ENCODE measurements at places on chromosomes 7 and 10. TPM values are rescaled to one million over a fixed set of nuclear protein-coding genes. Genes with fewer than 3 reads are reported as not detected.

RP9 gene
- 7.6 TPM for total RNA-seq

GRCh38 chr7:18082169-18082568, 54.5 kb upstream of the PRPS1L1 start:
- no peak overlapping the region for H3K27ac ChIP-seq
- H3K4me1 ChIP-seq = peaks cover 9% of the 10 kb centered on the region
- no peaks in the 10 kb centered on the region for H3K36me3 ChIP-seq
- no peaks in the 10 kb centered on the region for H3K27me3 ChIP-seq

DNA sequence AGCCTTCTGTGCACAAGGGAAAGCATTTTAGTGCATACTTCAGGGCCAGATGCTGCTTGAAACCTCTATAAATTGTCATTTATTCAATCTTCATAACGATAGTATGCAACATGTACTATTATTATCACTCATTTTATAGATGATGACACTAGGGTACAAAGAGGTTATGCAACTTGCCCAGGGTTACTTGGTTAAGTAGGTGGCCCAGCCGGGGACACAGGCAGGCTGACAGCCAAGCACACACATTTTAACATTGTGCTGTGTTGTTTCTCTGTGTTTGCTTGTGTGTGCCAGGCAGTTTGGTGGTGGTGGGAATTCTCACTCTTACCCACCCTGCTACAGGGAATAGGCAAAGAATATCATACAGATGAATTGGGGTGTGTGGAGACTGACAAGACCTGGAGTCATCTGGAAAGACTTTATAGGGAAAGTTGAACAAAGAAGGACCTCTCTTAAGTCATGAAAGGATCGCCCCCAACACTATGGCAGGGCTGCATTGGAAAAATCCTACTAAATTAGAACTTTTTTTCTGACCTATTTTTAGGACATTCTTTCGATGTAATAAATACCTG, 98.9 kb downstream of the MKX start:
- H3K27me3 ChIP-seq = no peaks in the 10 kb centered on the region
- DNase-seq = no peak
- no peak overlapping the region for H3K4me3 ChIP-seq
- H3K4me1 ChIP-seq = no peaks in the 10 kb centered on the region
- no peaks in the 10 kb centered on the region for H3K36me3 ChIP-seq

SUN3 gene
- total RNA-seq = not detected

GRCh38 chr10:72335394-72336258, 19.1 kb downstream of the DNAJB12 start:
- peak overlapping the region; percentile 88 for H3K27ac ChIP-seq
- no peak for DNase-seq
- peak overlapping the region; percentile 38 for H3K4me3 ChIP-seq

TMUB1 gene
- 35.2 TPM for total RNA-seq

GRCh38 chr10:2837674-2838073, 229.7 kb upstream of the PFKP start:
- H3K36me3 ChIP-seq = no peaks in the 10 kb centered on the region
- H3K27ac ChIP-seq = no peak overlapping the region
- no peaks in the 10 kb centered on the region for H3K27me3 ChIP-seq
- DNase-seq = no peak
- no peaks in the 10 kb centered on the region for H3K4me1 ChIP-seq

MCM7 gene
- 23.6 TPM for total RNA-seq

- no peaks in the 10 kb centered on the region for H3K4me1 ChIP-seq
- no peak overlapping the region for H3K4me3 ChIP-seq
- DNase-seq = no peak
- H3K27me3 ChIP-seq = no peaks in the 10 kb centered on the region
- no peak overlapping the region for H3K27ac ChIP-seq
Observed at GRCh38 chr7:84364708-84365107, 170.1 kb upstream of the SEMA3A start.

- no peak overlapping the region for H3K4me3 ChIP-seq
- H3K27me3 ChIP-seq = no peaks in the 10 kb centered on the region
- no peak overlapping the region for H3K27ac ChIP-seq
- DNase-seq = no peak
- no peaks in the 10 kb centered on the region for H3K4me1 ChIP-seq
- no peaks in the 10 kb centered on the region for H3K36me3 ChIP-seq
Observed at GRCh38 chr7:148553979-148554378, 36.6 kb upstream of the C7orf33 start.

GRCh38 chr7:22944022-22944421, 69.9 kb downstream of the HYCC1 start:
- H3K27ac ChIP-seq = no peak overlapping the region
- H3K36me3 ChIP-seq = peaks cover 4% of the 10 kb centered on the region
- no peaks in the 10 kb centered on the region for H3K27me3 ChIP-seq
- no peak for DNase-seq
- no peak overlapping the region for H3K4me3 ChIP-seq

- H3K4me3 ChIP-seq = peak overlapping the region; percentile 96
- H3K27ac ChIP-seq = peak overlapping the region; percentile 99
- peaks cover 44% of the 10 kb centered on the region for H3K4me1 ChIP-seq
- no peak for DNase-seq
Observed at GRCh38 chr10:102646610-102647442, 2.5 kb downstream of the TRIM8 start.

DNA sequence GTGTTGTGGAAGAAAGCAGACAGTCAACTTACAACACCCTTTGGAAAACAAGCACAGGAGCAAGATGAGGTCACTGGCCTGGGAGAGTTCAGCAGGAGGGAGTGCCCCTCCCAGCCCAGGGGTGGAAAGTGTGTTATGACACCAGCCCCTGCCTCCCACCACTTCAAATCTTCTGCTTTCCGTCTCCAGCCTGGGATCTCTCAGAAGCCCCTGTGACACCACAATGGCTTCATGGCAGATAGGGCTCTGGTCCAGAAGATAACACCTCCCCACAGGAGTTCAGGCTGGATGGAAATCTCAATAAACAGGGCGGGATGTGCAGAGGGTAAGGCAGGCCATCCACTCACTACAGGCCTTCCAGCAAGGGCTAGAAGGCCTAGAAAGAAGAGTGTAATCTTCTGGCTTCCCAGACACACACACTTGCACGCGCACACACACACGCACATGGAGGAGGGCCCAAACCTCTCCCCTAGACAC, 48.7 kb upstream of the ZMIZ1 start:
- H3K4me1 ChIP-seq = no peaks in the 10 kb centered on the region
- H3K27me3 ChIP-seq = no peaks in the 10 kb centered on the region
- H3K4me3 ChIP-seq = no peak overlapping the region
- no peak for DNase-seq
- no peak overlapping the region for H3K27ac ChIP-seq

ERVW-1 gene
- total RNA-seq = not detected

CALCR gene
- not detected for total RNA-seq

DNA sequence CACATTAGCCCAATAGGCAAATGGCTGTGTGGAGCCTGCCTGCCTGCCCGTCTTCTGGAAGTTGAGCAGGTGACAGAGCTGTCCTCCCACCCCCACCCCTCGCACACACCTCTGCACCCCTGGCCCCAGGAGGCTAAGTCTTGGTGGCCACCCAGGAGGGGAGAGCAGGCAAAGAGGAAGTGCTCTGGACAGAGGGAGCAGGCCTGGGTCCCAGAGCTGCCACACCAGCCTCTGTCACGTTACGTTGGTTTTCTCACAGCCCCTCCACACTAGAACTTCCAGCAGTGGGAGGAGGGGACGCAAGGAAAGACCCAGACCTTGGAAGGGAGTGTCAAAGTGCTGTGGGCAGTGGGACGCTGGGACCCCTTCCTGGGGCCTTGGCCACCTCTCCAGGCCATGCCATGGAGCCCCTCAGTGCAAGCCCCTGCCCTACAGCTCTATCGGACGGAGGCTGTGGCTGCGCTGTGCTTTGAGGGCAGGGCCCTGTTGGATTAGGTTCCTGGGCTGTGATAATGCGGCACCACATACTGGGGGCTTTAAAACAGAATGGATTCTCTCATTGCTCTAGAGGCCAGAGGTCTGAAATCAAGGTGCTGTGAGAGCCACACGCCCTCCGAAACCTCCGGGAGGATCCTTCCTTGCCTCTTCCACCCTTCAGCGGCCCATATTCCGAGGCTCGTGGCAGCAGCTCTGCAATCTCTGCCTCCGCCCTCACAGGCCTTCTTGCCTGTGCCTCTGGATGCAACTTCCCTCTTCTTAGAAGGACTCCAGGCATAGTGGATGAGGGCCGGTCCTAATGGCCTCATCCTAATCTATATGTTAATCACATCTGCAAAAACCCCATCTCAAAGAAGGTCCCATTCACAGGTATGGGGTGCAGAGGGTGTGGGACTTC, 9.9 kb downstream of the PRKAG2 start:
- H3K27ac ChIP-seq = no peak overlapping the region
- no peaks in the 10 kb centered on the region for H3K4me1 ChIP-seq
- no peak for DNase-seq
- H3K27me3 ChIP-seq = no peaks in the 10 kb centered on the region

GRCh38 chr10:114103284-114103683, 59.6 kb downstream of the ADRB1 start:
- no peaks in the 10 kb centered on the region for H3K27me3 ChIP-seq
- H3K4me1 ChIP-seq = peaks cover 12% of the 10 kb centered on the region
- DNase-seq = no peak
- no peak overlapping the region for H3K4me3 ChIP-seq

GPR15LG gene
- not detected for total RNA-seq

SKIDA1 gene
- 5.3 TPM for total RNA-seq

GRCh38 chr10:62130948-62131347, 137.7 kb downstream of the RTKN2 start:
- DNase-seq = no peak
- no peaks in the 10 kb centered on the region for H3K36me3 ChIP-seq
- H3K4me1 ChIP-seq = peaks cover 10% of the 10 kb centered on the region
- H3K4me3 ChIP-seq = no peak overlapping the region
- no peaks in the 10 kb centered on the region for H3K27me3 ChIP-seq
- H3K27ac ChIP-seq = no peak overlapping the region

GRCh38 chr10:99562631-99563030, 29.9 kb downstream of the NKX2-3 start:
- no peak overlapping the region for H3K4me3 ChIP-seq
- DNase-seq = no peak
- H3K27me3 ChIP-seq = no peaks in the 10 kb centered on the region
- no peaks in the 10 kb centered on the region for H3K4me1 ChIP-seq
- no peak overlapping the region for H3K27ac ChIP-seq

DNA sequence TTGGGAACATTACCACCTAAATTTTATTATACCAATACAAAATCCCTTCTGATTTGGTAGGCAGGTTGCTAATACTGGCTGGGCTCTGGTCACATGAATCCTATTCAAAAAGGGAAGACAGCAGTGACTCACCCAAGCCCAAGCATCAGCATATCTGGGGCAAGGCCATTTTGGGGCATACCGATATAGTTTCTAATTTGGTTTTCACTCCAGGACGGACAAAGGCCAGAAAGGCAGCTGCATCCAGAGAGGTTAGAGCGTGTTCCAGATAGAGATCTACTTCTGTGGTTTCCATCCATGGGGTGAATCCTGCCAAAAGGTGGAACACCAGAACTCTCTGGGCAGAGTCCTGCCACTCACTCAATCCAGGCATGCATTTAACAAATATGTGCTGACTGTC, 335.8 kb downstream of the ELMO1 start:
- no peaks in the 10 kb centered on the region for H3K27me3 ChIP-seq
- H3K36me3 ChIP-seq = no peaks in the 10 kb centered on the region
- no peak overlapping the region for H3K27ac ChIP-seq

- no peak for DNase-seq
- no peak overlapping the region for H3K4me3 ChIP-seq
- H3K27ac ChIP-seq = no peak overlapping the region
Observed at GRCh38 chr10:48508791-48509772, 95.8 kb downstream of the ARHGAP22 start.

DNA sequence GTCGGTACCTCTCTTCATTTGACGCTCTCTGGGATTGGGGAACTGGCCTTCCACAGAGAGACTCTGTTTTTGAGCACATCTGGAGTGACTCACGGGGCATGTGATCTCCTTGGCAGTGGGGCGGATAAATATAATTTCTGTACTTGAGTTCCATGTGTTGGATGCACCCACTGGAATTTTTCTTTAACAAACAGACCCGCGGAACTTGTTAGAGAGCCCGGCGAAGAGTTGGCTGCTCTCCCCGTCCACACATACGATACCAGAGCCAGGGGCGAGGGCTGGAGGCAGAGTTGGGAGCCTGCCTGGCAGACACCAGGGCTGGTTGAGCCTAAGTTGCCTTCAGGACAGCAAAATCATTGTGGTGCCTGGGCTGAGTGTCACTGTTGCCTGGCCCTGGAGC, at the start of gene FAM180A:
Gene FAM180A (minus strand): TSS at position 44 of the 400 bp plus-strand sequence. CDS start 233 bp downstream, outside the sequence.
- H3K4me1 ChIP-seq = peaks cover 14% of the 10 kb centered on the region
- peak within 1 kb of the TSS; percentile 73 for H3K4me3 ChIP-seq
- peak; percentile 67 for DNase-seq
- no peaks in the 10 kb centered on the region for H3K27me3 ChIP-seq
- no peaks in the 10 kb centered on the region for H3K36me3 ChIP-seq

- H3K36me3 ChIP-seq = no peaks in the 10 kb centered on the region
- H3K27me3 ChIP-seq = no peaks in the 10 kb centered on the region
- no peak for DNase-seq
- H3K27ac ChIP-seq = no peak overlapping the region
Observed at GRCh38 chr10:106746868-106747267, 417.6 kb downstream of the SORCS1 start.

ZNF25 gene
- 22.9 TPM for total RNA-seq

- no peaks in the 10 kb centered on the region for H3K27me3 ChIP-seq
- H3K27ac ChIP-seq = no peak overlapping the region
- H3K4me1 ChIP-seq = peaks cover 6% of the 10 kb centered on the region
- no peak for DNase-seq
- H3K4me3 ChIP-seq = no peak overlapping the region
Observed at GRCh38 chr10:17607603-17608332, 9.4 kb downstream of the HACD1 start.

DNA sequence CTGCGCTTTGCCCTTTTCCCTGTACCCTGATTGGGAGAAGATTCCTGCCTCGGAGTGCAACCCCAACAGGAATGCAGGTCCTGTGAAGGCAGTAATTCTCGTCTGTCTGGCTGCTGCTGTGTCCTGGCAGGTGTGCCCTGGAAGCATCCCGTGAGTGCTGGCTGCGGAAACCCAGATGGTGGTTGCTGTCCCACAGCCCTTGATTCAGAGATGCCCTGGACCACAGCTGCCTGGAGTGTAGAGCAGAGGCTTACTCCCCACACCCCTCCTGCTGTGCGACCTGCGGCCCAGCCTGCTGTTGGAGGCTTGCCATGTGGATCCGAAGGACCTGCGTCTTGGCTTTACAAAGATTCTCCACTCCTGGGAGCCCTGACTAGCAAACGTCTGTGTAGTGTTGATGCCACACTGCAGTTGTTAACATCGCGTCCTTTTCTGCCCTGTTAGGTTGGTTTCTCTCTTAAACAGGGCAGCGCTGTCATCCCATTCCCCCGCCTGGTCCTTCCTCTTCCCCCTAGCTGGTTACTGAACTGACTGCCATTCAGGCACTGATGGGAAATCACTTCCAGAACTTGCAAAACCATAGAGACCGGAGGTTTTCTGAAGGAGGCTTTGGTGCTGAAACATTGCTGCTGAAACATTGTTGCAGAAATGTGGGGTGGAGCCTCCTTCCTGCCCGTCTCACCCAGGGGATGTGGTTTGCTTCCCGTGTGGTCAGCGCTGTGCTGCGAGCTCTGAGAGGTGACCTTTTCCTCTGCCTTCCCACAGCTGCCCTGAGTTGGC, 53.3 kb downstream of the DNAJB6 start:
- DNase-seq = no peak
- H3K27me3 ChIP-seq = no peaks in the 10 kb centered on the region
- no peaks in the 10 kb centered on the region for H3K4me1 ChIP-seq
- H3K4me3 ChIP-seq = no peak overlapping the region

All from thoracic aorta (tissue), 2 donors.